Stimulated activated CD8-positive, alpha-beta memory T cell treated with anti-CD3 and anti-CD28 coated beads, Interleukin-7, amount 100 ng/mL, for 1 hour (primary cell): ENCODE measurements at places on chromosomes 7 and 10.

GRCh38 chr7:41861642-41862041 is 158.8 kb upstream of the INHBA start:
- no peak for DNase-seq

DNA sequence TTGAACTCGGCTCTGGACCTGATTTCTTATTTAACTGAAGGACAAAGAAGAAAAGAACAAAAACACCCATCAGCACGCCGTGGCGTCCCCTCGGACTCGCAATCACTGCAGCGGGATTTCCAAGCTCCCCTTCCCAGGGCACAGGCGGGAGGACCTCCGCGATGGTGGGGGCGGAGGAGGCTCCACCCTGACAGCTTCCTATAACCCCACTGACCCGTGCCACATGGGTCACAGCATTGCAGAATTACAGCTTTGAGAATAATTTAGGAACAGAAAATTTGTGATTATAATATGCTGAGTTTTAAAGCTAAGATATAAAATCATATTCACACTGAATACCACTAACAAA is 129.7 kb upstream of the SEC61G start:
- no peak for DNase-seq

- no peak for DNase-seq
Measured at GRCh38 chr7:155804431-155804831, 7.8 kb downstream of the SHH start.

- no peak for DNase-seq
Measured at GRCh38 chr7:128379900-128380479, 18.5 kb upstream of the PRRT4 start.

GRCh38 chr10:29555091-29555745 is 79.6 kb downstream of the SVIL start:
- DNase-seq = no peak

DNA sequence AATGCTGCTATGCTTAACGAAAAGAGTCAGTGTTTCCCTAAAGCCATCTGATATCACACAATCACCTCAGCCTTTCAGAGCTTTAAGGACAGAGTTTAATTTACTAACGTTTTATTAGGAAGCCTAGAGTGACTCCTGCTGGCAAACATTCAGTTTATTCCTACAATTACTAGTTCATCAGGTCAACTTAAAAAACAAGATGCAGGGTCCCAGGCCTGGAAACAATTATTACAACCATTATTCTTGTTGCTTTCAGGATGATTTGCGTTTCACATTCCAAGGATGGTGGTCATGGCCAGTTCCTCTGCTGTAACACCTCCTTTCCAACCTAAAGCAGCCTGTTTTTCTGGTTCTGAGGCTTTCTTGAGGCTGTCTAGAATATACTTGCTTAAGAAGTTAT is 1.5 kb upstream of the FAM53B start:
- DNase-seq = no peak

GRCh38 chr10:74433993-74434392 is 283.0 kb downstream of the ADK start:
- no peak for DNase-seq

DNA sequence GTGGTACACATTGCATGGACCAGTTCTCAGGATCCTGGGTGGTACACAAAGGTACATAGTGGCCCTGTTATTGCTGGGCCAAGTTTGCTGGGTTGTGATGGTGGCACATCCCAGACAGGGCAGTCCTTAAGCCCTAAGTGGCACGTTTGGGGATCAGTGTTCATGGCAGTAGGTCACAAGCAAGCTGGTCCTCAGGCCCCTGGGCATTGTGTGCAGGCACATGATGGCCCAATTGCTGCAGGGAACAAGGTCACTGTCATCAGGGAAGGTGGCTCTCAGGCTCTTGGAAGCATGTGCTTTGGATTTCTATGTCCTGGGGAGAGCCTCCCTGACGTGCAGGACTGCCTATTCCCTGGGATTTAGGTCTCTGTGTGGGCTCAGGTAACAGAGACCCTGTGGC is 412.3 kb upstream of the LRRTM3 start:
- DNase-seq = no peak

- DNase-seq = no peak
Measured at GRCh38 chr10:580778-581177, 108.7 kb downstream of the DIP2C start.

GRCh38 chr7:111535142-111535870 is 27.0 kb downstream of the IMMP2L start:
- no peak for DNase-seq

DNA sequence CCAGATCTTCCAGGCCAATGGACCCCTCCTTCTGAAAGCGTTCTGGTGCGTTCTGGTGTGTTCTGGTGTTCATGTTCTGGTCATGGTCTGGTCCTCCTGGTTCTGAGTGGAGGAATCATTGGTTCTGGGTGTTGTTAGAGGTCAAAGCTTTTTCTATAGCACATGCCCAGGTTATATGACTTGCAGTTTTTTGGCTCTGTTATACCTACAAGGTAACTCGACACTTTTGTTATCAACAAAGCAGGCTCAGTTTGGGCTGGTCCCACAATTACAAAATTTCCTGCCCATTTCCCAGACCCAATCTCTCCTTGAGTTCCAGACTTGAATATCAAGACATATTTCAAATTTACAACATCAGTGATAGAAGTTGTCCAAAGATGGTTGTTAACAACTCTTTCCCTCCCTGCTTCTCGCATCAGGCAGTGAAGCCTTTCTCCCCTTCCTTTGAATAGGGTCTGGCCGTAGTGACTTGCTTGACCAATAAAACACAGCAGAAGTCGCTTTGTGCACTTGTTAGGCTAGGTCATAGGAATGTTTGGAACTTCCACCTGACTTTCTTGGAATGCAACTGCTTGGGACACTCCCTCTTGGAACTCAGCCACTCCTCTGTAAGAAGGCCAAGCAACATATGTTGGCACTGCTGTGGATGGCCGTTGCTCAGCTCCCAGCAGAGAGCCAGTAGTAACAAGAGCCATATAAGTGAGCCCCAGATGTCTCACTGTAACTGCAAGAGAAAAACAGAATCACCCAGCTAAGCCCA is 83.1 kb upstream of the STEAP1B start:
- no peak for DNase-seq

- no peak for DNase-seq
Measured at GRCh38 chr7:128188396-128189230, 52.5 kb upstream of the LEP start.

GRCh38 chr7:151415375-151416105 is 5.7 kb upstream of the WDR86 start:
- no peak for DNase-seq

GRCh38 chr7:2255145-2256139 is 13.4 kb downstream of the NUDT1 start:
- DNase-seq = no peak

- no peak for DNase-seq
Measured at GRCh38 chr7:2272031-2272430, 30.0 kb downstream of the NUDT1 start.

DNA sequence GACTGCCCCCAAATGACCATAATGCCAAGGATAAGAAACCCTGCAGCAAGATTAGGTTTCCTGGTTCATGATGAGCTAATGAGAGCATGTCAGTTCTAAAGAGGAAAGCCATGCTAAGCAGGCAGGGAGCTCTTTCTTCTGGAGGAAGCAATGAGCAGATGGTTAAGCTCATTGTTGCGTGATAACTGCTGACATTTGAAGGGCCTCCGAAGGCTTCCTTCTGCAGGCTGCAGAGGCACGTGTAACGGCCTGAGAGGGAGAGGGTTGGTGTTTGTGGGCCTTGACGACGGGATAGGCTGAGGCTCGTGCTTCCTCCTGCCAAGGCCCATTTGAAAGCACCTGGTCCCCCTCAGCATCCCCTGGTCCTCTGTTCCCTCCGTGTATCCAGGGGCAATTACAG is 63.5 kb upstream of the BTBD16 start:
- no peak for DNase-seq

DNA sequence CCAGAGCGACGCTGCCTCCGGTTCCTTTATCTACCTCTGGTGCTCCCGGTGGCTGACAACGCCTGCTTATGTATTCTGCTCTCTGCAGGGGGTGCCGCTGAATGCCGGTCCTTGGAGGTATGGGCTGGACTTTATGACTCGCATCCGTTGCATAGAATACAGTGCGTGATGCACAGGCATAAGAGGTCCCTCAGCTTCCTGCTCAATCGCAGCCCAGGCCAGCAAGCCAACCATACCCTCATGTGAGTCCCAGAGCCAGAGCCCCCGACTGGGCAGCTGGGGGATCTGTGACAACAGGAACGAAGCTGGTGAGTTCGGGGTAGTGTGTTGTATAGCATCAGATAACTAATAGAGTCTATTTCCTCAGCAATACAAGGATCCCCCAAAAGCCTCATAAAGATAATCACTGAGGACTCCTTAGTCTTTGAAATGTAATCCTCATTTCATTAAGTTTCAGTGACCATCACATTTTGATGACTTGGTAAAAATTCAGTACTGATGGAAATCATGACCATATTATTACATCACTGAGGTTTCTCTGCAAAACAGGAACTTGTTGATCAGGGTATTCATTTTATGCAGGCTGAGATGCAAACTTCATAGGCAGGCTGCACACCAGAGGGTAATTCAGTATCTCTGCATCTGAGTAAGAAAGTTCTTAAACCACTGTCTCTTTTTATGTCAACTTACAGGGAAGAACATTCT is 607.8 kb downstream of the PTPRN2 start:
- no peak for DNase-seq

DNA sequence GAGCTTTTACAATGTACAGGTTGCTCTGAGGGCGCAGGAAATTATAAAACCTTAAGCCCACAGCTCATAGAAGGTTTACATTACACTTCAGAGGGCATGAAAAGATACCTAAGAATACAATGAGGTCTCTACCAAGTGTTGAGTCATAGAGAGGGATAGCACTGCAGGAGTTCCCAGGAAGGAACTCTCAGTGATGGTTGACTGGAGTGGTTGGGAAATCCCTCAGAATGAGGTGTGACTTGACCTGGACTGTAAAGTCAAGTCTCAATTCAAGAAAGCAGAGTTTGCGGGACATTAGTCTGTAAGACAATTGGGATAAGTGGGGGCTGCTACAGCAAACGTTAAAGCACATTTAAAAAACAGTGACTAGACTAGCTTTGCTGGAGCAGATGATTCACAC is 21.9 kb downstream of the TNKS2 start:
- DNase-seq = no peak

- DNase-seq = no peak
Measured at GRCh38 chr10:131983780-131984179, 2.1 kb upstream of the BNIP3 start.

DNA sequence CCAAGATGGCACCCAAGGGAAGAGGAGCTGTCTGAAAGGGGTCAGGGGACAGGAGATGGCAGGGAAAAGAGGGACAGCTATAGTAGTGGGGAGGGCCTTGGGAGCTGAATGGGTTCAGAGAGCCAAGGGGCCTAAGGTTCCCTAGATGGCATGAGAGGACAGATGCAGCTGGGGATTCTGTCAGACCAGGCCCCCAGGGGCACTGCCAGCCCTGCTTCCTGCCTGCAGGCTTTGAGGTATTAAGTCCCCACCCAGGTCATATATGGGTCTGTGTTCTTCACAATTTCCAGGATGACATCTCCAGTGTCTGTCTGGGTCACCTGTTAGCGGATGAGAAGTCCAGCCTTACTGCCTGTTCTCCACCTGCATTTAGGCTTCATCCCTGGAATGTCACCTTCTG is 56.7 kb downstream of the NEURL1 start:
- DNase-seq = no peak

GRCh38 chr10:49385939-49386922 is 9.7 kb downstream of the DRGX start:
- no peak for DNase-seq

DNA sequence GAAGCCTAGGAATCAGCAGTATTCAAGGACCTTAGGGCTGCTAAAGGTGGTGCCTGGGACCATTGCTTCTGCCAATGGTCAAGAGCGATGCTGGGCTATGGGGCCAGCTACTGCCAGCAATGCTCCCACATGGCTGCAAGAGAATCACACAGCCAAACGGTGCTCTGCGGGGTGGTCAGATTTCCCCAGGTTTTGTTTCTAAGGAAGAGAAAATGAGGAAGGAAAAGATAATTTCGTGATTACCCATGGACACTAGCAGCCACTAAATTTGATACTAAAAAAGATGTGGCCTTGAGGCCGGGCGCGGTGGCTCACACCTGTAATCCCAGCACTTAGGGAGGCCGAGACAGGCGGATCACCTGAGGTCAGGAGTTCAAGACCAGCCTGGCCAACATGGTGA is 83.0 kb downstream of the LYZL2 start:
- DNase-seq = no peak

- DNase-seq = peak; percentile 13
Measured at GRCh38 chr10:110356628-110357245, 52.0 kb upstream of the SMNDC1 start.

- no peak for DNase-seq
Measured at GRCh38 chr10:47366731-47367460, 17.2 kb downstream of the ZNF488 start.

- no peak for DNase-seq
Measured at GRCh38 chr10:101566333-101567164, 21.5 kb downstream of the POLL start.

GRCh38 chr7:96236198-96237039 is 85.5 kb downstream of the SLC25A13 start:
- DNase-seq = no peak

DNA sequence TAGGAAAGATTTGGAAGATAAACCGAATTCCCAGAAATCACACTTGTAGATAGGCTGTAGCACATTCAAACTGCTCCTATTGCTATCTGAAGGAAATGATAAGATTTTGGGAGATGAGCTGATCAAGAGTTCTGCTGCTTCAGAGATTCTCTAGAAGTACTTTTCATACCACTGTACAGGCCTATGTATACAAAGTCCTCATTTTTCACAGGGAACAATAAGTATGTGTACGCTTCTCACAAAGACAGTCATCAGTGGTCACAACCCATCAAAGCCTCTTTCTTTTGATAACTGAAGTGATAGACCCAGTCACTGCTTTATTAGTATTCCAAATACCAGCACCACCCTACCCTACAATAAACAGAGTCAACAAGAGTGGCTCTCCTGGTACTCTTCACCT is 15.6 kb upstream of the SEPTIN7 start:
- no peak for DNase-seq

DNA sequence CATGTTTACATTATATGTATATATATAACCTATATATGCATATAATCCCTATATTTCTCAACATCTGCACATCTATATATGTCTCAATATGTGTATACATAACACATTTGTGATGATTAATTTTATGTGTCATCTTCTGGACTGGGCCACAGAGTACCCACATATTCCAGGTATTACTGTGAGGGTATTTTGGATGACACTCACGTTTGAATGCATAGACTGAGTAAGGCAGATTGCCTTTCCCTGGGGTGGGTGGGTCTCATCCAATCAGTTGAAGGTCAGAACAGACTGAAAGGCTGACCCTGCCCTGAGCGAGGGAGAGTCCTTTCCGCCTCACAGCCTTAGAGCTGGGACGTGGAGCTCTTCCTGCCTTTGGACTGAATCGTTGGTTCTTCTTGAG is 295.2 kb upstream of the PFKP start:
- DNase-seq = no peak

- DNase-seq = no peak
Measured at GRCh38 chr7:44175730-44176129, 13.5 kb downstream of the GCK start.

GRCh38 chr10:69230128-69230527 is 10.0 kb downstream of the HKDC1 start:
- DNase-seq = no peak

GRCh38 chr7:112540839-112541577 is 60.2 kb downstream of the LSMEM1 start:
- no peak for DNase-seq
